ENCODE measurements at places on chromosomes 2 and 18.

DNA sequence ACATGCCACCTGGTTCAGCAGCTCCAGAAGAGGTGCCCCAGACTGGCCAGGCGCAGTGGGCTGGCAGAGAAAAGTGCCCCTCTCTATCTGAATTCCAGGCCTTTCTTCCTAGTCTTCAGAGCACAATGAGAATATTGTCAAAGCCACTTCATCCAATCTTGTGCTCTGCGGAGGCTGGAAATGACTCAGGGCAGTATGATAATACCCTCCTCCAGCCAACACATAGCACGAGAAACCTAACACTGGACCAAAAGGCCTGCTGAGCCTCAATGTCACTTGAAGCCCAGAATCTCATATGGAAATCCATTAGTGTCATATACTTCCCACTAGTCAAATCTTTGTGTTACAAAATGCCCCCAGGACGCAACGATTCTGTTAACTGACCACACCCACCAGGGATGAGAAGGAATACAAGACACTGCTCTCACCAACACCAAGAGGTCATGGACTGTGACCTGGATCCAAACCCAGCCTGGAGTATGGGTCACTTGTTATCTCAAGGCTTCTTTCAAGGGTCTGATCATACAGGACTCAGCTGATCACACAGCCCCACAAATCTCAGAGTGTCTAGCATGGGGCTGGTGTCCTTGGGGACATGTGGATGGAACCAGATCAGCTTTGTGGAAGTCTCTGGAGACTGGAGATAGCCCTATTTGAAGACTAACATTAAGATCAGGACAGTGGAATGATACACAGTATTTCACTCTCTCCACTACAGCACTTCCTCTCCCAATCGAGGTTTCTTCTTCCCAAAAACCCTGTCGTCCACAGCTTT is 10.1 kb downstream of the KIF3C start:
- H3K4me3 ChIP-seq = no peak overlapping the region
- H3K27ac ChIP-seq = peak overlapping the region; percentile 82
- no peaks in the 10 kb centered on the region for H3K27me3 ChIP-seq
- no peaks in the 10 kb centered on the region for H3K4me1 ChIP-seq

DNA sequence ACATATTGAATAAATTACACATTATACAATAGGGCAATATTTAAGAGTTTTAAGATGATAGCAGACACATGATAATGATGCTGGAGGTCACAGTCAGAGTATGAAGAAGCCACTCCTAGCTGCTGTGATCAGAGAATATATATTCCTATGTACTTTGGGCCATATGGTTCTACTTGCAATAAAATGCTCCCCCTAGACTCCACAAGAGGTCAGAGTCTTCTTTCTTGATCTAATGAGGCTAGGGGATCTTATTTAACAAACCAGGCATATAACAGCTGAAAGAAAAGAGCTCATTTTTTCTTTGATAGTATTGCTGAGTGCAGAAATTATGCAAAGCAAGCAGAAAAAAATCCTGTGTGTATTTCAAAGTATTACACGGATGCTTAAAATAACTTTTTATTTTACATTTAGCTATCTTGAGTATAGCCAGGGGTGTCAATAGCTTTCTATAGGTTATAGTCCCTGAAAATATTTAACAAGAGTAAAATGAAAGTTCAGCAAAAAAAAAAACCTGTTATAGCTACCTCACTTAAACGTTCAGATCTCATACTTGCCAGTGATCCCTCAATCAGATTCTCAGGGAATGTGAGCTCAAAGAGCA is 748.7 kb upstream of the CHAC2 start:
- no peaks in the 10 kb centered on the region for H3K4me1 ChIP-seq
- no peaks in the 10 kb centered on the region for H3K36me3 ChIP-seq
- no peak overlapping the region for H3K4me3 ChIP-seq
- DNase-seq = no peak

GRCh38 chr2:27932396-27932795 is 41.9 kb downstream of the BABAM2 start:
- no peaks in the 10 kb centered on the region for H3K4me1 ChIP-seq
- no peak overlapping the region for H3K4me3 ChIP-seq
- H3K36me3 ChIP-seq = no peaks in the 10 kb centered on the region
- no peak for DNase-seq
- H3K27ac ChIP-seq = no peak overlapping the region
- no peaks in the 10 kb centered on the region for H3K27me3 ChIP-seq

DNA sequence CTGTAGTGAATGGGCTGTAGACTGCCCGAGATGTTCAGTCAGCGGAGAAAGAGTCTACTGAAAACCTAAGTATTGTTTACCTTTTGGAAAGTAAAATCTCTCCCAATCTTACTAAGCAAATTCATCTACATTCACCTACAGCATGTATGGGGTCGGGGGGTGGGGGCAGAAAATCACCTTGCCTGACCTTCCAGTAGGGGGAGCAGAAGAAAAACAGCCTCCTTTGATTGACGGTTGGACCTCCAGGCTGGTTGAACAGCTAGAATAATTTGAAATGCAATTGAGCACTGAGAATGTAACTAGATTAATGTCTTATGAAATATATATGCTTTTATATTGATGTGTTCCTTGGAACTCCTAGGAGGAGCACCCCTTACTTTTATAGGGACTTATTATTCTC is 10.0 kb downstream of the LRATD1 start:
- no peak overlapping the region for H3K27ac ChIP-seq
- no peaks in the 10 kb centered on the region for H3K27me3 ChIP-seq
- no peak overlapping the region for H3K4me3 ChIP-seq
- no peaks in the 10 kb centered on the region for H3K36me3 ChIP-seq
- DNase-seq = no peak
- H3K4me1 ChIP-seq = no peaks in the 10 kb centered on the region

- no peaks in the 10 kb centered on the region for H3K27me3 ChIP-seq
- no peaks in the 10 kb centered on the region for H3K36me3 ChIP-seq
- no peak overlapping the region for H3K4me3 ChIP-seq
- H3K27ac ChIP-seq = peak overlapping the region; percentile 88
- peak; percentile 37 for DNase-seq
- H3K4me1 ChIP-seq = peaks cover 15% of the 10 kb centered on the region
These were observed 19.0 kb upstream of the TMEM247 start for GRCh38 chr2:46460241-46460921.

DNA sequence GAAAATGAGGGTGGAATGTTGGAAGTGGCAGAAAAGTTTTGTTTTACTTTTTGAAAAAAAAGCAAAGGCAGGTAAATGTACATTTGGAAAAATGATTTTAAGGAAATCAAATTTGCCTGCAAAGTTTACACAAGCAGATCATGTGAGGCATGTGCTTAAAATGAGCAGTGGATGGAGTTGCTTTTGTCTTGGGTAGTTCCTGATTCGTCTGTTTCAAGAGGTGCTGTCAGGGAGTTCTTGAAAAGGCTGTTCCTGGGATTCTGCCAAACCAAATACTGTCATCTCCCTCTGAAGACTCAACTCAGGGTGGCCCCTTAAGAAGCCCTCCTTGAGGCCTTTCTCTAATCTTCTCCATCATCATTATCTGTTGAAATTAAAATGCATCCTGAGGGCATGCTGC is 59.0 kb downstream of the TACR1 start:
- no peaks in the 10 kb centered on the region for H3K36me3 ChIP-seq
- no peak overlapping the region for H3K27ac ChIP-seq
- H3K4me3 ChIP-seq = no peak overlapping the region
- DNase-seq = no peak
- H3K27me3 ChIP-seq = no peaks in the 10 kb centered on the region

- H3K4me3 ChIP-seq = no peak overlapping the region
- no peaks in the 10 kb centered on the region for H3K36me3 ChIP-seq
- no peak for DNase-seq
- peak overlapping the region; percentile 50 for H3K27ac ChIP-seq
- no peaks in the 10 kb centered on the region for H3K27me3 ChIP-seq
These were observed 196.1 kb downstream of the FAM210A start for GRCh38 chr18:13530033-13530878.

DNA sequence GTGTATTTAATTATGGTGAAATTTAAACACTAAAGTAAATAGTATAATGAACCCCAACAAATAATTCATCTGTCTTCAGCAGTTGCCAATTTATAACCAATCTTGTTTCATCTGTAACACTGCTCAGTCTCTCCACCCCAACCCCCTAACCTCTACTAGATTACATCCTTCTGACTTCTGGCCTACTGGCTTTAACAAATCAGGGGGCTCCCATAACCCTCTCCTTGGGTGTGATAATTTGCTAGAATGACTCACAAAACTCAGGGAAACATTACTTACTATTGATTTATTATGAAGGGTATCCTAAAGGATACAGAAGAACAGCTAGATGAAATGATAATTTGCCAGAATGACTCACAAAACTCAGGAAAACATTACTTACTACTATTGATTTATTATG is 50.7 kb downstream of the PIK3C3 start:
- H3K36me3 ChIP-seq = peaks cover 58% of the 10 kb centered on the region
- DNase-seq = no peak
- no peaks in the 10 kb centered on the region for H3K27me3 ChIP-seq
- no peaks in the 10 kb centered on the region for H3K4me1 ChIP-seq
- no peak overlapping the region for H3K4me3 ChIP-seq

- no peaks in the 10 kb centered on the region for H3K27me3 ChIP-seq
- no peak for DNase-seq
- H3K4me3 ChIP-seq = no peak overlapping the region
- no peaks in the 10 kb centered on the region for H3K36me3 ChIP-seq
- H3K27ac ChIP-seq = no peak overlapping the region
These were observed 8.0 kb downstream of the GNLY start for GRCh38 chr2:85702172-85702571.

GRCh38 chr2:193584522-193584938 is 1389.8 kb upstream of the TMEFF2 start:
- H3K4me1 ChIP-seq = no peaks in the 10 kb centered on the region
- no peak for DNase-seq
- no peaks in the 10 kb centered on the region for H3K27me3 ChIP-seq
- no peaks in the 10 kb centered on the region for H3K36me3 ChIP-seq

DNA sequence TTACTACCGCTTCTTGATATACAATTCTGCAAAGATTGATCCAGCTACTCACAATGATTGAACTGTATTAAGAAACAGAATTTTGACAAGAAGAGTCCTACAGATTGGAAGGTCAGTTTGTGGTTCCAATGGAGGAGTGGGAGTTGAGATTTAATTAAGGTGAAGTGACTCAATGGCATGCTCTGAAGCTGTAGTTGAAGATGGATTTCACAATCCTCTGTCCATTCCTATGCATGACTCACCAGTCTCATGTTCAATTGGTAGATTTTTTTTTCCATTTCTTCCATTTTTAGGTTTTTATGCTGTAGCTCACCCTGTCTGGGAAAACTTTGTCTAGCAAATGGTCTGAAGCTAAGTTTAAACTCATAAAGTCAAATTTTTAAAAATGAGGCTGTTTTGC is 83.3 kb downstream of the DPP4 start:
- H3K36me3 ChIP-seq = no peaks in the 10 kb centered on the region
- no peak for DNase-seq
- no peak overlapping the region for H3K27ac ChIP-seq
- no peaks in the 10 kb centered on the region for H3K27me3 ChIP-seq
- H3K4me1 ChIP-seq = peaks cover 12% of the 10 kb centered on the region

DNA sequence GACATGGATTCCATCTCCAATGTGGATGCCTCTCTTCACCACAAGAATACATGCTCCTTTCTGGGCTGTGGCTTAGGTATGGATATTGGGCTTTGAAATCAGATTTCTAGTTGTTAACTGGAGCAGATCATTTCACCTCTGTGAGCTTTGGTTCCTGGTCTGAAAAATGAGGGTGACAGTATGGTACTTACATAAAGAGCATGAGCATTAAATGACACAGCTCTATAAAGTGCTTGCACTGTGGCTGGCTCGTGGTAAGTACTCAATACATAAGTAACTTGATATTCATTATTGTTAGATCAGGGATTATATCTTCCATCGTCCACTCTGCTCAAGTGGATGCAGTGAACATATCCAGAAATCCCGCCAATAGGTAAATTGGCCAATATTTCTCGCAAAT is 33.4 kb downstream of the ARHGAP25 start:
- H3K4me1 ChIP-seq = peaks cover 44% of the 10 kb centered on the region
- H3K27ac ChIP-seq = no peak overlapping the region
- DNase-seq = no peak
- H3K27me3 ChIP-seq = no peaks in the 10 kb centered on the region

DNA sequence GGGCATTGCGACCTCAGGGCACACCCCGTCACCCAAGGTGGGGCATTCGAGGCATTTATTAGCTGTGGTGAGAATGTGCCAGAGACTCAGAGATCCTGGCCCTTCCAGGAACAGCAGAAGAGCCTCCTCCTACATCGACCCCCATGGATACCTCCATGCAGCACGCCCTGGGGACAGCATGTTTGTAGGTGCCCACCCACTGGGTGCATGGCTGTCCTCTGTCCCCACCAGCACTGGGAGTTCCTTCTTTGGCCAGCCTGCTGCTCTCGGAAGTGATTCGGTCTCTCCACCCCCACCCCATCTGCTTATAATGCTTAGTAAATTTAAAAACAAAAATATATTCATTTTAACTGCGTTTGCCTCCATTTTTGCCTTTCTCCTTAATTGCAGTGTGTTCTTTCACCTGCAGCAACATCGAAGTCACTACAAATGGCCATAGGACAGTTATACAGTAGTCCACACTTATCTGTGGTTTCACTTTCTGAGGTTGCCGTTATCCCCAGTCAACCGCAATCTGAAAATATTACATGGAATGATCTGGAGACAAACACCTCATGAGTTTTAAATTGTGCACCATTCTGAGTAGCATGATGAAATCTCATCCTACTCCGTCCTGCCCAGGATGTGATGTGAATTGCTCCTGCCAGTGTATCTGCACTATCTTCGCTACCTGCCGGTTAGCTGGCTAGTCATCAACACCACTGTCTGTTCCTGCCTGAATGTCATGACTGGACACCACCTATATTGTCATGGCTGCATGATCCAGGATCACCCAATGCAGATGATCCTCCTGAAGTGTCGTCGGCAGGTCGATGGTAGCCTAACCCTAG is 29.6 kb upstream of the ZCCHC2 start:
- H3K27me3 ChIP-seq = no peaks in the 10 kb centered on the region
- H3K27ac ChIP-seq = no peak overlapping the region
- DNase-seq = no peak
- no peaks in the 10 kb centered on the region for H3K4me1 ChIP-seq
- no peak overlapping the region for H3K4me3 ChIP-seq

DNA sequence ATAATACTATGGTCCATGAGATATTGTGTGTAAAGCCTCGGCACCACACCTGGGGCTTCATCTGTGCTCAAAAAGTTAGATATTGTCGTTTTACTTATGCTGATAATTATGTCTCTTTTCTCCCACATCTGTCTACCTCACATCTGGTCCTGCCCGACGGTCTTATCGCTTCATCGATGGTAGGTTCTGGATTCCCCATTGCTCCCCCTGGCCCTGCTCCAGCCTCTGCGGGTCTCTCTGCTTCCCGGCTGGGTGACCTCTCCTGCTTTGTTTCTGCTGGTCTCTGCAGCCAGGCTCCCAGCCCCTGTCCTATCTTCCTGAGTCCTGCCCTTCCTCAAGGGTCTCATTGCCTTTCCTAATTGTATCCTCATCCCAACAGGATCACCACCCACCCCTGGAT is 294.2 kb downstream of the NDUFA10 start:
- no peak overlapping the region for H3K4me3 ChIP-seq
- no peak for DNase-seq
- H3K27me3 ChIP-seq = no peaks in the 10 kb centered on the region
- H3K36me3 ChIP-seq = no peaks in the 10 kb centered on the region
- no peaks in the 10 kb centered on the region for H3K4me1 ChIP-seq
- H3K27ac ChIP-seq = no peak overlapping the region

Measured in tibial nerve (tissue), 4 donors.